Colonic mucosa (tissue), 4 donors: ENCODE measurements at places on chromosomes 2 and 18.

GRCh38 chr2:44759823-44760222, 181.7 kb upstream of the SIX3 start:
- DNase-seq = no peak

GRCh38 chr18:79617511-79618500, 61.8 kb upstream of the CTDP1 start:
- no peak for DNase-seq

DNA sequence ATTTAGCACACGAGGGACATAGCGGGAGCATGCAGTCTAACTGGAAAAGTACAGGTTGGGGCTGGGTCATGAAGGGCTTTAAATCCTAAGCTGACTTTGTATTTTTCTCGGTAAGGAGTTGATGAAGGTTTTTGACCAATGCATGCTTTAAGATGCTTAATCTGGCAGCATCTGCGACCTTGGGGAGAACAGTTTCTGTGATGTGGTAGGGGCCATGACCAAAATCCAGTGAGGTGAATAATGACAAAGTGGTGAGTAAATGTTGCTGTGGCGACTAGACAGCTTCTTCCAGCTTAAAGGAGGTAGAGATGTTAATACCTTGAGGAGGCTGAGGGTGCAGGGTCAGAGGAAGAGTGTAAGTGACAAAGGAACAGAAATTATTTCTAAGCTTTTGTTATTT, 174.6 kb upstream of the ALPP start:
- DNase-seq = no peak

- DNase-seq = no peak
Measured at GRCh38 chr2:178068823-178069454, 3.6 kb downstream of the PDE11A start.

DNA sequence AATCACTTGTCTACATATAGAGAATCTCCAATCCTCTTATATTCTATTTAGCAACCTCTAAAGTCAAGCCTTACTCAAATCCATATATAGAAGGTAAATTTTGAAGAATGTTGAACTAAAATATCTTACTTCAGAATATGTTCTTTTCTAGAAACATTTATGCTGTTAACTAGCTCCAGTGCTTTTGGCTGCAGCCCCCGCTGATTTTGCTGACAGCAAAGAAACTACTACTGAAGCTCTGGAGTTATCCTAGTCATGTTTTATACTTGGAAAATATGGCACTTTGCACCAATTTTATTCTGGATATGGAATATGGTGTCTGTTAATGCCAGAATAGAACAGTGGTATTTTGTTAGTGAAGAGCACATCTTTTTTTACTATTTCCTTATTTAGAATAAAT, 212.4 kb upstream of the FSIP2 start:
- DNase-seq = no peak

DNA sequence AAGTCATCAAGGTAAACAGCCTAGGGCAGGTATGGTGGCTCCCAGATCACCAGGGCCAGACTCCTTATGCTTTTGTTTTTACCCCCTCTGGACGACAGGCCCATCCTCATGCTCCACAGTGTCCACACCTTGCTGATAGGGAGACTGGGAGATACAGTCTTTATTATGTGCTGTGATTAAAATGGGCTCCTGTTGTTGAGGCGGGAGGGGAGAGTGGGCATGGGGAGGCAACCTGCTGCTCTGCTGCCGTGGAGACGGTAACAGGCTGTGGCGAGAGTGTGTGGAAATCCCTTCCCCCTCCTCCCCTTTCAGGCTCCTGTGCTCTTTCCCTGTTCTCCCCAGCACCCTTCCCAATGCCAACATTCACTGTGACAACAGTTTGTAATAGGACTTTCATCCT, 38.2 kb upstream of the PNO1 start:
- no peak for DNase-seq

- no peak for DNase-seq
Measured at GRCh38 chr2:83282043-83282795, 1176.9 kb downstream of the SUCLG1 start.

GRCh38 chr18:50074404-50074803, 120.5 kb downstream of the MYO5B start:
- no peak for DNase-seq

GRCh38 chr2:180450841-180451240, 443.7 kb upstream of the CWC22 start:
- no peak for DNase-seq
